ENCODE measurements at places on chromosomes 13 and 19.

- no peak for DNase-seq
These were observed 33.0 kb downstream of the KPNA3 start for GRCh38 chr13:49759503-49759902.

DNA sequence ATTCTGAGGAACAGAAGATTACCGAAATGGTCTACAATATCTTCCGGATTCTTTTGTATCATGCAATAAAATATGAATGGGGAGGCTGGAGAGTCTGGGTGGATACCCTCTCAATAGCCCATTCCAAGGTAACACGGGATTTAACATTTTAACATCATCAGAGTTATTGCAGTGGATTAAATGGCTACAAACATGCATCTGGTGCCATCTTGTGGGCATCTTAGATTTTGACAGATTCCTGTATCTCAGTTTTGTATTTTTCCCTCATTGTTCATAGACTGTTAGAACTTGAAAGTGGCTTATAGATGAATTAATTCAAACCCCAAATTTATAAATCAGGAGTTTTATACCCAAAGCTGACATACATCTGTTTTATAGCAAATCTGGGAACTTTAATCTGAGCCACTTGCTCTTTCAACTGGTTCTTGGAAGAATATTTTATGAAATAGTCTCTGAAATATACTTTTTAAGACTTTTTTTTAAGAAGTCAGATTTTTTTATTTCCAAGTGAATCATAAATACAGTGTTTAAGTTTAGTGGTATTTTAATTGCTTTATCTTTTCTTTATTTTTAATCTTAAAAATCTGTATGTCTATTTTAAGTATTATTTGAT, 215.2 kb downstream of the NBEA start:
- no peak for DNase-seq

GRCh38 chr19:38679839-38680238, 32.4 kb downstream of the ACTN4 start:
- DNase-seq = no peak

- no peak for DNase-seq
These were observed 107.9 kb upstream of the SLC7A1 start for GRCh38 chr13:29703421-29703820.

GRCh38 chr19:35404879-35405622, 34.2 kb downstream of the GPR42 start:
- DNase-seq = peak; percentile 15

- DNase-seq = no peak
These were observed 793.0 kb downstream of the OLFM4 start for GRCh38 chr13:53821632-53822031.

- DNase-seq = no peak
These were observed 263.9 kb downstream of the MZT1 start for GRCh38 chr13:72463561-72463960.

- DNase-seq = no peak
These were observed 290.1 kb downstream of the DCLK1 start for GRCh38 chr13:35841060-35841521.

- DNase-seq = no peak
These were observed 23.2 kb downstream of the UPF1 start for GRCh38 chr19:18854982-18855381.

DNA sequence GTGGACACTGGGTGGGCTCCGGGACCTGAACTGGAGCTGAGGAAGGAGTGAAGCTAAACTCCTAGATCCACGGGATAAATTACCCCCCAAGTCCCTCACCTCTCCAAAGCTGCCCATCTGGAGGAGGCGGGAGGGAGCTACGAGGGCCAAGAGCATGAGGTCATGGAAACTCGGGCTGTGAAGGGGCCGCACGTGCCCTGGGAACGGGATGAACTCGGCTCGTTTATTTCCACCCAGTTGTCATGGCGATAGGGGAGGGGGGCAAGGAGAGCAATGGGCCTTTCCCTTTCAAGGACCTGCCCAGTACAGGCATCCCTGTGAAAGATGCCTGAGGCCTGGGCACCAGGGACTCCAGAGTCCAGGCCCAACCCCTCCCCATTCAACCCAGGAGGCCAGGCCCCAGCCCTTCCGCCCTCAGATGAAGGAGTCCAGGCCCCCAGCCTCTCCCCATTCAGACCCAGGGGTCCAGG, 3.8 kb downstream of the PPP1R12C start:
- DNase-seq = peak; percentile 35

DNA sequence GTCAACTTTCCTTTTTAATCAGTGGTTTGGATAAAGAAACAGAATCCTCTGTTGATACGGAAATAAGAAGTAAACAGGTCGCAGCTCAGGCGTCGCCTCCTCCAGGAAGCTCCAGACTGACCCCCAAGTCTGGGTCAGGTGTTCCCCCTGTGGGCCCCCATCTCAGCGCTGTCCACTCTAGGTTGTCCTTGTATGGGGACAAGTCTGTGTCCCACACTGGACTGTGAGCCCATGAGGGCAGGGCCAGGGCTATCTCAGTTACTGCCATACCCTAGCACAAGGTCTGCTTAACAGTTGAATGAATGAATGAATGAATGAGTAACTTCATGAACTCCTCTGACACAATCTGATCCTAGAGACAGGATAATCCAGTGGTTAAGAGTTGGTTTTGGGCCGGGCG, 7.5 kb downstream of the CLASRP start:
- DNase-seq = no peak

- DNase-seq = no peak
These were observed 84.0 kb downstream of the GPC5 start for GRCh38 chr13:91482427-91482826.

GRCh38 chr13:32431361-32431760, 3.4 kb upstream of the N4BP2L1 start:
- DNase-seq = no peak

GRCh38 chr13:49454388-49455006, 10.4 kb downstream of the SETDB2 start:
- DNase-seq = no peak

GRCh38 chr13:63005625-63006024, 1590.0 kb upstream of the PCDH20 start:
- DNase-seq = no peak

- DNase-seq = no peak
These were observed 34.4 kb upstream of the TUBGCP3 start for GRCh38 chr13:112622375-112622774.

GRCh38 chr19:55440411-55441105, 2.5 kb downstream of the SHISA7 start:
- DNase-seq = no peak

DNA sequence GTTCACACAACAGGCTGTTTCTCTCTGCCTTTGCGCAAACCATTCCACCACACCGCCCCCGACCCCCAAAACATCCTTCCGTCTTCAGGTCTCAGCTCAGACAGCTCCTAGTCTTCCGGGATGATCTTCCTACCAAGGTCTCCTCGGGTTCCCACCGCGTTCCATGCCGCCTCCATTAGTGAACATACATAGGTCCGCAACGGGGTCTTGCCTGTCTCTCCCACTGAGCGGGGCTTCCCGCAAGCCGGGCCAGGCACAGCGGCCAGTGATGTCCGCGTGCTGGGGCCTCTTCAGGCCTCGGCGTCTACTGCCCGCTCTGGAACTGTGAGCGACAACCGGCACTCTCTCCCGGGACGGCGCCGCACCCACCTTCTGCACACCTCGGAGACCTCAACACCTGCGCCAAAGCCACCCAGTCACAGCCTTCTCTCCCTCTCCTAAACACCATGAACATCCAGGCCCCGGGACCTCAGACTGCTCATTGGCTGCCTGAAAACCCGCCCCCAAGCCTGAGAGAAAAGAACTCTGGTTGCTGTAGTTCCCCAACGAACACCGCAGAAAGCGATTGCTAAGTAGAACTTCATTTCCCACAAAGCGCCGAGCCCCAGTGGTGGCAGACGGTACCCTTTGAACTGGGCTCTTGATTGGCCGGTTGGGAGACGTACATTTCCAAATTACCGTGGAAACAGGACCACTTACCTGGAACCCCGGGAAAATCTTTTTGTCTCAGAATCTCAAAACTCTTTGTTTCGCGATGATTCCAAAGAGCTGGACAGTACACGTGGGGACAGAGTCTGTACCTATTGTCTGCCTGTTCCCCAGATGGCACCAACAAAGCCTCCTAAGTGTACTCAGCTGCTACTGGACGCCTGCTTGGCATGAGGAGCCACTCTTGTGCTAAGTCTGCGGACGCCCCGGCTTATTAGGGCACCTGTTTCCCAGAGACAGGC, 9.5 kb downstream of the DYRK1B start:
- peak; percentile 76 for DNase-seq

- DNase-seq = no peak
These were observed 20.2 kb upstream of the PGLS start for GRCh38 chr19:17491287-17491686.

- no peak for DNase-seq
These were observed 21.3 kb upstream of the SLC7A9 start for GRCh38 chr19:32890841-32891240.

DNA sequence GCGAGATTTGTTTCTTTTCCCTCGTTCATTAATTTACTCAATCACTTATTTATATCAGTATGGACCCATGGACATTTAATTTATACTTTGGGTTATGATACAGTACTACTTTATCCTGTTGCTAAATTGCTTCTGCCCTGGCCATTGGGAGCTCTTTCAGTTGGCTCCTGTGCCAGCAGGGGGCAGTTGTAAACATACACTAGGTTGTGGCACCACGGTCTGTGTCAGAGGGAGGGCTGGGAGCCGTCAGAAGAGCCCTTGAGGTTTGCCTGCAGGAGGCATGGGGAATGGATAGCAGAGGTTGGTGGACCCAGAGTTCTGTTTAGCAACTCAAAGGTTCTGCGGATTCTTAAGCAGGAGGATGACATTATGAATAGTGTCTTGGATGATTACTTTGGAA, 94.3 kb downstream of the ERCC5 start:
- DNase-seq = no peak

DNA sequence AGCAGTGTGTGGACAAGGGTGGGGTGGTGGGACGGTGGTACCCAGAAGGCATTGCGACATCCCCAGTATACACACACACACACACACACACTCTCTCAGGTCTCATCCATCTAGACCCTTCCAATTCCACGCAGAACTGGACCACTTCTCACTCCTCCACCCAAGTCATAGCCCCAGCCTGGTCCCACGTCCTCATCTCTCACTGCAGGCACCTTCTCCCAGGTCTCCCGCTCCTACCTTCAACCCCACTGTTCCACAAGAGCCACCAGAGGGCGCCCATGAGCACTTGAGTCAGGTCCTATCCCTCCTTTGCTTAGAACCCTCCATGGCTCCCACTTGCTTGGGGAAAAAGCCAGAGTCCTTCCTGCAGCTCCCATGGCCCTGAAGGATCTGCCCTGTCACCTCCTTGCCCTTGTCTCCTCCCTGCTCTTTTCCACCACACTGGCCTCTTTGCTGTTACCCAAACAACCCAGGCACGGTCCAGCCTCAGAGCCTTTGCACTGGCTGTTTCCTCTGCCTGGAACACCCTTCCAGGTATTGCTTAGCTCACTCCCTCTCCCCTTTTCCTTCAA, 62.6 kb downstream of the IER2 start:
- DNase-seq = peak; percentile 31

All from SW 1271 (cell line).